Mammary epithelial cell (primary cell): ENCODE measurements at places on chromosomes 6 and 20. TPM values are rescaled to one million over a fixed set of nuclear protein-coding genes. Genes with fewer than 3 reads are reported as not detected.
A peak's percentile ranks its signal among the peaks of the same experiment; 100 is the strongest.

DNA sequence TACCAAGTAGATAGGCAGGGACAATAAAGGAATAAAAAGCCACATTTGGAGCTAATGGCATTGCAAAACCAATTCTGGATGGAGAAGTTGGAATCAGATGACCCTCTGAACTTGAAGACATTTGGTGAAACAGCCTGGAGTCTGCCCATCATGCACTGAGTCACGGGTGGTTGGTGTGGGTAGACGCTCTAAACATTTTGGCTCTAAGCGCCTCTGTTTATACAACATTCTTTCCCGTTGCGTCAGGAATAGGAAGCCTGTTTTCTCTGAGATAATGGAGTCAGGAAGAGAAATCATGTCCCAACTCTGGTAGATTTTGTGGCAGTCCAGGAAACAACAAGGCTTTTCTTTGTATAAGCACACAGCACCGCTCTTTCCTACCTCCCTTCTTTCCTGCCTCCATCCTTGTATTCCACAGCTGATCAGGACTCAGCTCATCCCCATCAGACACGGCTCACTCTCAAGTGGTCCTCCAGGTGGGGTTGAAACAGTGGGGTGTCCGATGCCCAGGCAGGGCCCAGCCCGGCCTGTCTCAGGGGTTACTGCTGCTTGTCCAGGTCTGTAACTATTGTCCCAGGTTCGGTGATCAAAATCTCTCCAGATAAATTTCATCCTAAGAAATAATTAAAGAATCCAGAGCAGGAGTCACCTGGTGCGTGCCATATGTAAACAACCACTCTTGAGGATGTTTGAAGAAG, 12.1 kb upstream of the RAMACL start:
- DNase-seq = peak; percentile 17

- no peak for DNase-seq
These were observed 21.0 kb downstream of the TCF15 start for GRCh38 chr20:588932-589672.

DNA sequence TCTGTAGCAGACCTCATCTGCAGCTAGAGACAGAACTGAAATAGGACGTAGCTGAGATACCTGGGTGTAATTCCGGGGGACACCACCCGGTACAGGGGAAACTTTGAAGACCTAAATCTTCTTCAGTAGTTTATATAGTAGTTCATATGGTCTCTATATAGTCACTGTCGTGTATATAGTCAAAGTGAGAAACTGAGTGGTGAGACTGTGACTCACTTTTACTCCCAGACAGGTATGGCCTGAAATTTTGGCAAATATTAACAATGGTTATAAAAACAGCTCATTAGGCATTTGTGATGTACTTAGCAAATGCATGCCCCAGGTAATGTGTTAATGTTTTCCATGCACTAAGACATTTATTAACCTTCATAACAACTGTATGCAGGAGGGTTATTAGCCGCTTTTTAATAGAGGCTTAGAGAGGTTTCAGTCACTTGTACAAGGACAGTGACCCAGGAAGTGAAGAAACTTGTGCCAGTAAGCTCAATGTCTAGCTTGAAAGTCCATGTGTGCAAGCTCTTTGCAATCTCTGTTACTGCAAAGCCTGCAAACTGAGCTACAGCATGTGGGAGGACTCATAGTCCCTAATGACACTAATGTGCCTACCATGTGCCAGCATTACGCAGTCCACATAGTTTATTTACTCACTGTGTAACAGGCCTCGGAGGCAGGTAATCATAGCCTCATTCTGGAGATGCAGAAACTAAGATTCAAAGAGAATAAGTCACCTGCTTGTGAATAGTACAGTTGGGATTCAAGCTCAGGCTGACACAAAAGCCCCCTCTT, 165.4 kb upstream of the CHD6 start:
- DNase-seq = no peak

DNA sequence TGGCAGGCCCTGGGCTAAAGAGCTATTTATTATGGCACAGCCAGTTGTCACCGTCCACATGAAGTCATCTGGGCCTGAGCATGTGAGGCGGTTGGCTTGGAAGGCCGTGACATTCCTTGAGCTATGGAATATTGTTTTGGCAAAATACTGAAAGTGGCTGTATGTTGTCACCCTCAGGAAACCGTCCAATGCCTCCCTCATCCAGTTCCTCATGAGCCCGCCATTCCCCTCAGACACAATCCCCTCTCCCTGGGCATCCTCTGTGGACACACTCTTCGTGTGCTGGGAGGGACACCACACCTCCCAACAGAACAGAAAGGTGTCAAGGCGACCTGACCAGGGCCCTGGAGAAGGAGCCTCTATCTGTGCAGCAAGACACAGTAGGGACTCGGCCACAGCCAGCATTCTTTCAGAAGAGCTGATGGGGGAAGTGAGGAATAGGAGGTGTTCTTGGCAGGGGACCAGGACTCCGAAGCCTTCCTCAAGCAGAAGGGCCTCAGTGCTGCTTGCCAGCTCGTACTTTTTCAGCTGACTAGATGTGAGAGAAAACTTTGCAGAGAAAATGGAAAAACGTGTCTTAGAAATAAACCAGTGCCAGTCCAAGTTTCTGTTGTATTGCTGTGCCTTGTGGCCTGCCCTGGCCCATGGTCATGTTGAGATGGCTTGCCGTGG, 120.5 kb downstream of the SOD2 start:
- DNase-seq = no peak

- DNase-seq = no peak
These were observed 9.8 kb upstream of the ZNF831 start for GRCh38 chr20:59153832-59154231.

DNA sequence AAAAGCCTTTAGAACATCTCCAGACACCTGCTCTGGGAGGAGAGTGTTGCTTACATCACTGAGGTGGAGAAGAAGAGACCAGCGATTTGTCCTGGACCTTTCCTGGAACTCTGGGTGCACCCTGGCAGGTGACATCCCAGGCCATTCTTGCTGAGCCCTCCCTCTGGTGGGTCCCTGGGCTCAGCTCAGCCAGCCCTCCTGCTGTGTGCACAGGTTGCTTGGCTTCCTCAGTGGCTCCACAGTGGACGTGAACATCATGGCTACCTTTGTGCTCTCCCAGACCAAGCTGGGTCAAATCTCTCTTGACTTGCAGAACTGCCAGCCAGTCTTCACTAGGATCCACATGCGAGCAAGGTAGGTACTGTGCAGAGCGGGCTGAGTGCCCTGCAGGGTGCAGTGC, 19.9 kb upstream of the BPIFA2 start:
- DNase-seq = no peak

Gene MYMX
- 0.12 TPM for polyA plus RNA-seq
